ENCODE measurements at places on chromosomes 5 and 9.

DNA sequence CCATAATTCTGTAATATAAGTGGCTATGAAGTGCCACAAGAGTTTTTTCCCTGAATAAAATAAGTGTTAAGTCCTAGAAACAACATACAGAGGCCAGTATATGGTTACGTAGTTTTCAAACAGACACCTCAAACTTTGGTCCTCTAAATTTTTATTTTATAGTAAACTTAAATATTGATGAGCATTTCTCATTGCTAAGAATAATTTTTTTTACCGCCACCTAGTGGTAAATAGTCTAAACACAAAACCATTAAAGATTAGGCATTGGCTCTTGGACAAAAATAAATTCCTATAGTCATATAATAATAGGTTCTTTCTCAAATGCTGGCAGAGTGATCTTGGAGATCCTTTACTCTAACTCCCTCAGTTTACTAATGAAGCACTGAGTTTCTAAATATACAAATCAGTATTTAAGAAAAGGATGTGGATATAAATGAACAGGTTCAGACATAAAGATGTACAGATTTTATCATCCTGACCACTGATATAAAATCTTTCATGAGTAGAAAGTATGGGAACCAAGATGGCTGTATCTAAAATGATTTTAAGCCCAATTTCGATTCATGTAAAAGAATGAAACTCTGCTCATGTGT, 136.2 kb downstream of the FANCC start:
- no peak for DNase-seq

GRCh38 chr5:122707796-122708195, 67.1 kb upstream of the SNX2 start:
- DNase-seq: no peak

DNA sequence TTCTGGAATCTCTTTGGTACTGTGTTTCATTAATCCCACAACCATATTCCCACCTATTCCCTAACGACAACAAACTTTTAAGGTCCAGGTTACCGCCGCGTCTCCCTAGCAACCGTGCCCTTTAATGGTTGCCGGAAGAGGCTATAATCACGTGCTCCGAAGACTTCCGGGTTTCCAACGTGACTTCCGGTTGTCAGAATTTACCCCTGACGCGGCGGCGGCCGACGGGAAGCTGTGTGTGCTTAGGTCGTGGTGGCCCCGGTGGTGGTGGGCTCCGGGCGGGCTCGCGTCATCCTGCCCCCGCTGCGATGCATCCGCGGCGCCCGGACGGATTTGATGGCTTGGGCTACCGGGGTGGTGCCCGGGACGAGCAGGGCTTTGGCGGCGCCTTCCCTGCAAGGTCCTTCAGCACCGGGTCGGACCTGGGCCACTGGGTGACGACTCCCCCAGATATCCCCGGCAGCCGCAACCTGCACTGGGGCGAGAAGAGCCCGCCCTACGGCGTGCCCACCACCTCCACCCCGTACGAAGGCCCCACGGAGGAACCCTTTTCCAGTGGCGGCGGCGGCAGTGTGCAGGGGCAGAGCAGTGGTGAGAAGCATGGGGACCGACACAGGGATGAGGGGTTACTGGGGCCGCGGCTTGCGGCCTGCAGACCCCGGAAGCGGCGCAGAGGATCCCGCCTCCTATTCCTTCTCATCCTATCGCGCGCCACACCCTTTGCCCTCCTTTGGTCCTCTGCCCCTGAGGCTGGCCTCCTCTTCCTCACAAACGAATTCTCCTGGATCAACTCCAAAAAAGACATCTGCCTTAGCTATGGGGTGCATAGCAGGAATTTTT, at the start of gene SLC25A46:
Gene SLC25A46, plus strand, starts transcription at position 196 of the 840 bp plus-strand sequence. Its CDS starts 113 bp downstream, at position 309.
- peak; percentile 85 for DNase-seq

GRCh38 chr5:125154301-125155110, 408.1 kb upstream of the ZNF608 start:
- DNase-seq: no peak

DNA sequence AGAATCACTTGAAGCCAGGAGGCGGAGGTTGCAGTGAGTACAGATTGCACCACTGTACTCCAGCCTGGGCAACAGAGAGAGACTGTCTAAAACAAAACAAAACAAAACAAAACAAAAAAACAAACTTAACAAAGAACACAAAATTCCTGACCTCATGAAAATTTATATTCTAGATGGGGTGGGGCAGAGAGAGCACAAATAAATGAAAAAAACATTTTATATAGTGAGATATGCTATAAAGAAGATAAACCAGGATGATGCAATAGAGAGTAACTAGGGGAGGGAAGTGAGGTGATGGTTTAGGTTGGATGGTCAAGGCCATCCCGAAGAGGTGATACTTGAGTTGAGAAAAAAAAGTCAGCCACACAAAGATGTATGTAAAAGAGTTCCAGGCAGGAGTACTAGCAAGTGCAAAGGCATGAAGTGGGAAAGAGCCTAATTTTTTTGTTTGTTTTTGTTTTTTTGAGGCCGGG, 10.2 kb upstream of the LARS1 start:
- DNase-seq: no peak

DNA sequence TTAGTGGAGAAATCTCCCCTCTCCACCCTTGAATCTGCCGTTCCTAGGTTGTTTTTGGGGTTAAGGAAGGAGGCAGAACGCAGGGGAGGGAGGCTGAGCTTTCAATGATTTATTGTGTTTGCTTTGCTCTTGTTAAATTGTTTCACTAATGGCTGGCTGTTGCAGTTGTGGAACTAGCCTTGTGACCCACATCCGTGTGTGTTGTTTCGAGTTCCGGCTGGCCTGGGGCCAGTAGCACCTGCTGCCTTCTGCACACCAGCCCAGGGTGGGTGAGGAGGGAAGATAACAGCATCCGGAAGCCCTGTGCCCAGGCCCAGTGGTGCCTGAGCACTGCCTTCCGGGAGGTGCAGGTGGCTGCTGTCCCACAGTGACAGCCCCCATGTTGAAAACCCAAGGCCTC, 3.6 kb downstream of the ERGIC1 start:
- DNase-seq: peak; percentile 60

- no peak for DNase-seq
Measured at GRCh38 chr5:94672746-94673145, 54.3 kb downstream of the SLF1 start.

GRCh38 chr5:82439750-82440445, 161.7 kb upstream of the RPS23 start:
- no peak for DNase-seq

GRCh38 chr5:68216245-68217046, 890 bp downstream of the PIK3R1 start:
- peak; percentile 57 for DNase-seq

DNA sequence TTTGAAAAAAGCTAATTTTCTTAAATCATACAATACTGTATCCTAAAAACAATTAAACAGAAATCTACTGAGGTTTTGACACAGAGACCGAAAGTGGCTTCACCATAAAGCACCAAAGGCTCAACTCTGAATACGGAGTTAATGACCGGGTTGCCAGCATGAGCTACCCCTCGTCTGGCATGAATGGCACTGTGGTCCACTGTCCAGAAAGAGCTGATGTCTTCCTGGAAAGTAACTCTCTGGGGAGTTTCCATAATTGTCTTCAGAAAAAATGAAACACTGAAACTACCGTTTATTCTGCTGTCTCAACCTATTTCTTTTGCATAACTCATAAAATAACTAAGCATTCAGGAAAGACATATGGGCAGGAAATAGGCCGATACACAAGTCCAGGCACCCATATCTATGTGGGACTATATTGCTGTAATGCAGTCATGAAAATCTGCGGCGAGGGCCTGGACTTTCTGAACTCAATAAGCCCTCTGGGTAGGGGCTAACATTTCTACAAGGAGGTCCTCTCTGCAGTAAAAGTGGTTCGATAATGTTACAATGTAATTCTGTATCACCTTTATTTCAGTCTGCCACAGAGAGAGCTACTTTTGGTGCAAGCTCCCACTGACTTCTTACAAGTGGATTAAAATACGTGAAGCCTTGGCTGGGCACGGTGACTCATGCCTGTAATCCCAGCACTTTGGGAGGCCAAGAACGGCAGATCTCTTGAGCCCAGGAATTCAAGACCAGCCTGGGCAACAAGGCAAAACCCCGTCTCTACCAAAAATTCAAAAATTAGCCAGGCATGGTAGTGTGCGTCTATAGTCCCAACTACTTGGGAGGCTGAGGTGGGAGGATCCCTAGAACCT, 52.4 kb downstream of the ANKH start:
- DNase-seq: no peak

GRCh38 chr9:92406477-92406876, 2.1 kb upstream of the OGN start:
- DNase-seq: peak; percentile 27

DNA sequence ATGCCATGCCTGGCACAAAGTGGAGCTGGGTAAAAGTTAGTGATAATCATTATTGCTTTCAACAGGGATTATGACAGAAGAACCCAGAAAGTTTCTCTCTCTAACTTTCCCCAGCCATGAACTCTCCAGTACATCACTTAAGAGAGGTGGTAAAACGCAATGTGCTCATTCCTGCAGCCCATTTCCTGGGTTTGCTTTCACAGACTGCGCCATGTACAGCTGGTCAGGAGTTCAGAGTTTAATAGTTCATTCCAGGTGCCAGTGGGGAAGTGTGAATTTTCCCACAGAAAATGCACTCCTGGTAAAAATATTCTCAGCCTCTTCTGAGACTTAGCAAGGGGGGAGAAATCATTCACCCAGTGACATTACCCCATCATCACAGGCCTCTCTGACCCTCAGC, 35.5 kb downstream of the ADAM19 start:
- DNase-seq: no peak

GRCh38 chr5:125798307-125798706, 624.9 kb upstream of the GRAMD2B start:
- DNase-seq: peak; percentile 3

DNA sequence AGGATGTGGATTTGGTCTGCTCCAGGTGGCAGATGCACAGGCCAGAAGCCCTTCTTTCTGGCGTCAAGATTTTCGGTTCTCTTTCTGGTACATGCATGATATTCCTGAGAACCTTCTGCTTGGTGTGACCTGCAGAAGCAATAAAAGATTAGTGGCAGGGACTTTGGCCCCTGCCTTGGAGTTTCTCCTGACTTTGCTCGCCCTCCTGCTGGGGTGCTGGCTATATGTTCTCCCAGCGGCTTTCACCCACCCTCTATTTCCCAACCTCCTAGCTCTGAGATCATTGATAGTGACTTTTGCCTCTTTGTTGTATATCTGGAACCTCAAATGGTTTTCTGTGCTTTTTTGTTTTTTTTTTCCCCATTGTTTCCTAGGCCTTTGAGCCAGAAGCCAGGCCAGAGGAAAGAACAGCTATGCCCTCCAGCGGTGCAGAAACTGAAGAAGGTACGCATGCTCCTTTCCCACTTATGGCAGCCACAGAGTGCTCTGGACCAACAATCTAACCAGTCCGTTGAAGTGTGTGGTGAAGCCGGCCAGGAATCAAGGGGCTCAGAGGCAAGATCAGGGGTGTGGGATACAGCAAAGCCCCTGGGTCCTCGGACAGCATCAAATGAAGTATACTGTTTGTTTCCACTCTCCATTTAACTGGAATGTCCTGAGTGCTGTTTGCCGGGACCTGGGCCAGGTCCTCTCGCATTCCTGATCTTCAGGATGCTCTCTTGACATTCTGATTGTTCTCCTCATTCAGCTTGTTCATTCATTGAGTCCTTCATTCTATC, 154.5 kb downstream of the ARHGEF28 start:
- DNase-seq: no peak

GRCh38 chr9:127927201-127927987, 3.2 kb downstream of the PIP5KL1 start:
- no peak for DNase-seq

- no peak for DNase-seq
Measured at GRCh38 chr5:5344606-5345005, 77.9 kb upstream of the ICE1 start.

- DNase-seq: no peak
Measured at GRCh38 chr5:89421035-89421434, 538.1 kb upstream of the MEF2C start.

DNA sequence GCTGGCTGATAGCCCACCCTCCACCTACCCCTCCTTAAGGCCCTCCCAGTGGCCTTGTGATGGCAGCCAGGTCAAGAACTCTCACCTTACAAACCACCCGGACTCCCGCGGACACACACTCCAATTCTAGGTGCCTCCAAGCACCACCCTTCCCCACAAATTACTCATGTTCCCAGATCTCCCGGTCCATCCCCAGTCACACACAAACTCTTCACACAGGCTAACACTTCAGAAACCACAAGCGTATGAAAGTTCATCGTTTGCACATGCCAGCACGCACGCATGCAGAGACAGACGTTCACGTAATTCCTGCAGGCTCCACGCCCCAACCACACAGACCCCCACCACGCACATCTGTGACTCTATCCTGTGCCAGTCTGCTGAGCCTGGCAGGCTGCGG, 18.0 kb downstream of the NR5A1 start:
- no peak for DNase-seq

GRCh38 chr9:84916769-84917168, 247.2 kb downstream of the NTRK2 start:
- no peak for DNase-seq

DNA sequence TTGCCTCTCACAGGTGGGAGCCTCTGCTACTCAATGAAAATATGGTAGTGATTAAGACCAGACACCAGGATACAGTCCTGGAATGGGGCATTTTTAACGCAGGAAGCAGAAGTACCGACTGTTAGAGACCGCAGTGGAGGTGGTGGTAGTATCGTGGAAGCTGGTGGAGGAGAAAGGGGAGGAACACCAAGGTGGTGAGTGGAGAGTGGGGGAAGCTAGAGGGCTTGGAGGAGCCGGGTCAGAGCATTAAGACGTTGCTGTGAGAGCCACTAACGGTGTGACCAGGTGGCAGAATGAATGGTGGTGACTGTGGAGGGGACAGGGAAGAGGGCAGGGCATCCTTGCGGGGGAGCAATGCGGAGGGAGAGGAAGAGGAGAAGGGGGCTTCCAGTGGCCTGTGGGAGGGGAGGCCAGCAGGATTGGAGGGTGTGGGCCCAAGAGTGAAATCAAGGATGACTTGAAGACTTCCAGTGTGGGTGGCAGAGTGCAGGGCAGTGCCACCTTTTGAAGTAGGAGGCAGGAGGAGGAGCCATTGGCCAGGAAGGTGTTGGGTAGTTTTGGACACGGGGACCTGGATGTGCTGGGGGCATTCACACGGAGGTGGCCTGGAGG, 1.6 kb upstream of the UBAC1 start:
- DNase-seq: no peak

- DNase-seq: no peak
Measured at GRCh38 chr5:2741956-2742355, 9.5 kb downstream of the IRX2 start.

GRCh38 chr5:173853370-173854131, 34.6 kb upstream of the CPEB4 start:
- DNase-seq: no peak

- DNase-seq: no peak
Measured at GRCh38 chr5:2710910-2711309, 40.6 kb downstream of the IRX2 start.

- no peak for DNase-seq
Measured at GRCh38 chr5:67518227-67518626, 321.6 kb upstream of the CD180 start.

- DNase-seq: no peak
Measured at GRCh38 chr9:113220467-113221002, 542 bp downstream of the FKBP15 start.

GRCh38 chr5:7850395-7851239, at the start of gene CFAP90:
CFAP90 (minus strand) TSS chr5:7851133; CDS start chr5:7851021, 112 bp downstream.
- no peak for DNase-seq

Measured in memory B cell (primary cell).